Activated CD8-positive, alpha-beta memory T cell treated with anti-CD3 and anti-CD28 coated beads for 1 hour (primary cell): ENCODE measurements at places on chromosomes 7 and 10.

GRCh38 chr7:27132978-27133377, 2.4 kb upstream of the HOXA4 start:
- DNase-seq = no peak

GRCh38 chr7:68529221-68529620, 1069.1 kb upstream of the AUTS2 start:
- no peak for DNase-seq

DNA sequence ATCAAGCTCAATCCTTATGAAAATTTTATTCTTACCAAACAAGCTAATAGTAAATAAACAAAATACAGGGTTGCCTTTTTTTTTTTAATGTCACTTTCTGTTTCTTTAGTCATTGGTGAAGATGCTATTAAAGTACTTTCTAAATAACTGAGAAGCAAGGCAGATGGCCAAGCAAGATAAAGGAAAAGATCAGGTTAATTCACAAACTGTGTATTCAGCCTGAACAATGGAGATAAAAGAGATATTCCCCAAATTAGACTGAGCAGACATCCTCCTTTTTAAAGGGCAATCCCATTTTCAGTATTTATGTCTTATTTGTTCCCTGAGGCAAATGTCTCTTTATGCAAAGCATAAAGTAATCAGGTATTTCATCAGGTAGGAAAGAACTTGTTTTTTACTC, 23.1 kb upstream of the XRCC2 start:
- no peak for DNase-seq

GRCh38 chr7:1055956-1056784, 11.8 kb downstream of the GPR146 start:
- no peak for DNase-seq

GRCh38 chr10:62044566-62044965, 143.1 kb downstream of the ARID5B start:
- no peak for DNase-seq

DNA sequence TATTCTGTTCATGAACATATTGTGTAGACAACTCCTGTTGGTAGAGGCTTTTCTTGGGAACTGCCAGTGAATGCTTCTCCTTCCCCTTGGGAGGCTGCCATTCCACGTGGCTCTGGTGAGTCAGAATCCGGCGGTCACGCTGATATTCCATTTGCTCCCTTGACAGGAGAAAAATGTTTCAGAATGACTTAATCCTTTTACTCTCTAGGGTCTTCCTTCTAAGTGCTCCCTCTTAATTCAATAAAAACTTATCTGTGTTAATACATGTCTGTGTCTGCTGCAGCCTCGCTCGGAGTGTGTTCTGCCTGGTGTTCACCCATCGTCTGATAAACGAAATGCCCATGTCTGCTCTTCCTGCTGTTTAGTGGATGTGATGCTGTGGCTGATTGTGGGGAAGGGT, 278.6 kb downstream of the ARHGAP12 start:
- no peak for DNase-seq

GRCh38 chr10:98405422-98405821, 9.6 kb downstream of the PYROXD2 start:
- no peak for DNase-seq

DNA sequence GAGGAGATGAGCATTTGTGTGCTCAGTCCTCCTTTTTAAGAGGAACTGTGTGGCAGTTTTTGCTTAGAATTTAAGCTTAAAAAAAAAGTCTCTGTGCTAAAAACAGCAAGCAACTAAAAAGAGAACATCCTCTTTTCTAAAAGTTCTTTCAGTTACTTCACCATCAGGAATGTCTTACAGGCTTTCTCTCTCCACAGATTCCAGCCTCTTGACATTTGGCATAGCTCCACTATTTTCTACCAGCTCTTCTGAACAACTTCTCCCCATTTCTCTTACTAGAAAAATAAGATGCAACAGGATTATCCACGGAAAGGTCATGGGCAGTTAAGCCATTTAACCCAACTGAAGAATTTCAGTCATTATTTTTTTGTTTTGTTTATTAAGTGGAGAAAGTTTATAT, 13.2 kb downstream of the PCLO start:
- DNase-seq = no peak

- no peak for DNase-seq
Measured at GRCh38 chr7:3585826-3586225, 284.8 kb downstream of the SDK1 start.

DNA sequence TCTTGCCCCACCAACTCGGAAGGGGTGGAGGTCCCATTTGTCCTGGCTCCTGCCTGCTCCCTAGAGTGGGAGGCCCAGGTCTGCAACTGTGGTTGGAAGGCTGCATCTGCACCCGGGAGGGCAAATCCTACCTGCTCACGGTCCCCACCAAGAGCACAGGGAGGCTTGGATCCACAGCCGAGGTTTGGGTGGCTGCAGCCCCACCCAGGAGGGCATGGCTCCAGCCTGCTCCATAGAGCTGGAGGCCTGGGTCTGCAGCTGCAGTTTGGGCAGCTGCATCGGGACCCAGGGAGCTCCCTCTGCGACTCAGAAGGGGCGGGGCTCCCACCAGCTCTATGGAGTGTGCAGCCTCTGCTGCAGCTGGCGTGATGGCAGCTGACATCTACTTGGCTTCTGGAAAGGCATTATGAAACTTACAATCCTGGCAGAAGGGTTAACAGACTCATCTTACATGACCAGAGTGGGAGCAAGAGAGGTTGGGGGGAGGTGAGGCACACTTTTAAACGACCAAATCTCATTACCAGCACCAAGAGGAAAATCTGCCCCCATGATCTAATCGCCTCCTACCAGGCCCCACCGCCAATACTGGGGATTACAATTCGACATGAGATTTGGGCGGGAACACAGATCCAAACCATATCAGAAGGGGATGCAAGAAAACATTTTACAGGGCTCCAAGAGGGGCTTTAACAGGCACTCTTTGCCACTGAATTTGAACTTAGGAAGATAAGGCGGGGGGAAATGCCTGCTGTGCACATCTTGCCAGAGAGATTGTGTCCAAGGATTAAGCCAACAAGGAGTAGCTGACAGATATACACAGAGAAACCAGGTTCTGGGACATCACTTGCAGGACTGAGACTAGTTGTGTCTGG, 8.2 kb upstream of the BLVRA start:
- DNase-seq = no peak

DNA sequence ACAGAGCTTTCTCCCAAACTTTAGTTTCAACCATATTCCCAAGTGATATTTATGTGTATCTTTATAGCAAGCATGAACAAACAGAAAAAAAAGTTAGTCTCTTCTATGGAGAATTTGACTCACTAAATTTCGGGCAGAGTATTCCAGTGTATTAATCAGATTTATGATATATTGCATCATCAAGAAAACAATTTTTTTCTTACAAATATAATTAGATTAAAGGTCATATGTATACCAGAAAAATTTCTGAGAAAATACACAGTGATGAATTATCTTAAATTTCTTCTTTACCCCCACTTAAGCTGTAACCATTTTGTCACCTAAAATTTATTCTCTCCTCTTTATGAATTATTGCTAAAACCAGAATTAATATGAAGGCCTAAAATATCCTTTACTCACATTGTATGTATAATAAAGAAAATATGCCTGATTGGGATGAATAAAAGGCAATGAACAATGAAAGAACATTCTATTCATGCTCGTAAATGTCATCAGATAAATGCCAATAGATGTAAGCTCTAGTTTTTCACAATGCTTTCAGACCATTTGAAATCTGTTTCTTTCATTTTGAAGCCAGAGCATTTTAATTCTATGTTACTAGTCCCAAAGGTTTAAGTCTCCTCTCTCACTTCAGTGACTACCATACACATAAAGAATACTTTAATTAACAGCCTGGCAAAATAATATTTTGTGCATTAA, 192.1 kb downstream of the HGF start:
- no peak for DNase-seq

DNA sequence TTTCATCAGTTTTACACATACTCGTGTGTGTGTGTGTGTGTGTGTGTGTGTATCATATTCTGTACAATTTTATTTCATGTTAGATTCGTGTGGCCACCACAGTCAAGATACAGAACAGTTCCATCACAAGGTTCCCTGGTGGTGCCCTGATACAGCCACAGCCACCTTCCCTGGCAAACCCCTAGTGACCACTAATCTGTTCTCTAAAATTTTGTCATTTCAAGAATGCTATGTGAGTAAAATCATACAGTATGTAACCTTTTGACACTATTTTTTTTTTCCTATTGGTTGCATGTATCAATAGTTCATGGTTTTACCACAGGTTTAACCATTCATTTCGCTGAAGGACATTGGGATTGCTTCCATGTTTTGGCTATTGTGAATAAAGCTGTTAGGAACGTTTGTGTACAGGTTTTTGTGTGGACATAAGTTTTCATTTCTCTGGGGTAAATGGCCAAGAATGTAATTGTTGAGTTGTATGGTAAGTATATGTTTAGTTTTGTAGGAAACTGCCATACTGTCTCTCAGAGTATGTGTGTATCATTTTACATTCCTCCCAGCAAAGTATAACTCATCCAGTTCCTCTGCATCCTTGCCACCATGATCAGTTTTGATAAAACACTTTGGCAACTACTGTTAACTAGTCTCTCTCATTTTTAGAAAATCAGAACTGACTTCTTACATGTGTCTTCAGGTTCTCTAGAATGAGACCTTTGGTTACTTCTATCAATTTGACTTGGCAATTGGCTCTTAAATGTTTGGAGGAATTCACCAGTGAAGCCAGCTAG, 20.6 kb downstream of the KLHDC10 start:
- no peak for DNase-seq

DNA sequence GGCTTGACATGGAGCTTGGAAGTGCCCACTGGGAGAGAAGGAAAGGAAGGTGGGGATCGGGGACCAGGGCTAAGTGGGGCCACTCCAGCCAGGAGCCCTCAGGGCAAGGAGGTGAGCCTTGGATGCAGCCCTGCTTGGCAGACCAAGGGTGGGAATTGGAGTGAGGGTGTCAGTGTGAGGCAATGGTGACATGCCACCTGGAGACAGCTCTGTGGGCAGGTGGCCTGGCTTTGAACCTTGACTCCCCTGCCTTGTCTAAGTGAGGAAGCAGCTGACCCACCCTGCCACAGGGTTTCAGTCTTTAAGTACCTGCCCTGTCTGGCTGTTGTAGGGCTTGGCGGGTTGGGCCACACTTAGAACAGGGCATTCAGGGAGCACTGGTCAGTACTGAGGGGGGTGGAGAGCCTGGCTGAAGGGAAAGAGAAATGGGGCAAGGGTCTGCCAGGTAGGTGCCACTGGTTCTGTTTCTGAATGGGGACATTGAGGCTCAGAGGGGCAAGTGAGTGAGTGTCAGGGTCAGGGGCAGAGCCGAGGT, 4.8 kb downstream of the RAMP3 start:
- no peak for DNase-seq

DNA sequence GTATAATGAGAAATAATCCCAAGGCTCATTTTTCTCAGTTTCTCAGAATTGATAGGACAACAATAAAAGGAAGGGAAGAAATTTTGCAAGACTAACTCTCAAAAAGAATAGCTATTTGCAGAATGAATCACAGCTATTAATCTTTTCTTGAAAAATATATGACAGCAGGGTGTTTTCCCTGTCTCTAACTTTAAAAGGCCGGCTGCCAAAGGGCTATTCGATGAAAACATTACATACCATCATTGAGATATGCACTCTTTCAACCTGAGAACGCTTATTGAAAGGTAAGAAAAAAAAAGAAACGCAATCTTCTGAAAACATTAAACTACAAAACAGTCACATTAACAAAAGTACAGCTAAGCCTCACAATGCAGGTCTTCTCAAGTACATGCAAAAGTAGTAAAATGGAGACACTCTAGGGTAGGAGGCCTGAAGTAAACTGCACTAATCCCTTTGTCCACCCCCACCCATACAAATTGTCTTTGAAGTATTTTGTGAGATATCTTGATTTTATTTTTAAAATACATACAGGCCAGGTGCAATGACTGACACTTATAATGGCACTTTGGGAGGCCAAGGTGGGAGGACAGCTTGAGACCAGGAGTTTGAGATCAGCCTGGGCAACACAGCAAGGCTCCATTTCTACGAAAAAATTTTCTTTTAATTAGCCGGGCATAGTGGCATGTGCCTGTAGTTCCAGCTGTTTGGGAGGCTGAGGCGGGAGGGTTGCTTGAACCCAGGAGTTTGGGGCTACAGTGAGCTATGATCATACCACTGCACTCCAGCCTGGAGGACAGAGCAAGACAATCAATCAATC, 83.0 kb downstream of the PARD3 start:
- DNase-seq = no peak

DNA sequence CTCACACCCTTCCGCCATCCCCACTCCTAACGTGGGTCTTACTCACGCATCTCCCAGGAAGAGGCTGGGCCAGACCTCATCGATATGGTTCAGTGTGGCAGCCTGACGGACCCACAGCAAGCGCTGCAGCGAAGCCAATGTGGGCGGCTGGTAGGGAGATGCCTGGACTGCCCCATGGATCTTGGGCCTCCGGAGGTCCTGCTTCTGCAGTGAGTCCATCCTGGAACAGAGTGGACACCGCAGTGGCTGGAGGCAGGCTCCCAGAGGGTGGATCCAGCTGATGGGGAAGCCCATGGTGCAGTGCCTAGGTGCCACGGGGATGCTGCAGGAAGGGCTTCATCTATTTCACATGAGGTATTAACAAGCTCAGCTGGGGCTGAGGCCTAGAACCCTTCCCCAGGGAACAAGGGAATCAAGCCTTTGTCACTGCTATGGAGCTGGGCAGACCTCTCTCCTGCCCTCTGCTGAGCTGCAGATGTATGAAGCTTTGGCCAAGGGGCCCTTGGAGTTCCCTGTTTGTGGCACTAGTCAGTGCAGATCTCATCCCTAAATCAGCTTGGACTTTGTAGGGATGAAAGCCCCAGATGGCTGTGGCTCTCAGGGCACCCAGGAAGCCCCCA, 13.7 kb upstream of the SAMD8 start:
- no peak for DNase-seq

DNA sequence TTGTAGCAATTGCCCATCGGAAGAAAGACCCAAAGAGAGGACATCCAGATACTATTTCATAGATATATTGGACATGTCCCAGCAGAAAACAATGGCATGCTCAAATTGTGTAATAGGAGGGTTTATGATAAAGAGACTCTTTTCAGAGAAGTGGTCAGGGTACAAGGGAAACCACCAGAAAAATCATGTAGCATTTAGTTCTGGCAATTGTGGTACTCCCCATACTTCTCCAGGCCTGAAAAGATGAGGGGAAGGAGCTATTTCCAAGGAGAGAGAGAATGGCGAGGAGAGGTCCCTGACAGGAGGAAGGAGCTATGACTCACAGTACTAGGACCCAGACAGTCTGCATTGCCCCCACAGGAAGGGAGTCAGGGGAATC, 68.4 kb upstream of the ADO start:
- DNase-seq = no peak

- no peak for DNase-seq
Measured at GRCh38 chr7:4209126-4209525, 473.0 kb upstream of the FOXK1 start.

- no peak for DNase-seq
Measured at GRCh38 chr7:148144827-148145226, 445.7 kb upstream of the C7orf33 start.

- DNase-seq = no peak
Measured at GRCh38 chr7:30322271-30323005, 38.0 kb downstream of the ZNRF2 start.

DNA sequence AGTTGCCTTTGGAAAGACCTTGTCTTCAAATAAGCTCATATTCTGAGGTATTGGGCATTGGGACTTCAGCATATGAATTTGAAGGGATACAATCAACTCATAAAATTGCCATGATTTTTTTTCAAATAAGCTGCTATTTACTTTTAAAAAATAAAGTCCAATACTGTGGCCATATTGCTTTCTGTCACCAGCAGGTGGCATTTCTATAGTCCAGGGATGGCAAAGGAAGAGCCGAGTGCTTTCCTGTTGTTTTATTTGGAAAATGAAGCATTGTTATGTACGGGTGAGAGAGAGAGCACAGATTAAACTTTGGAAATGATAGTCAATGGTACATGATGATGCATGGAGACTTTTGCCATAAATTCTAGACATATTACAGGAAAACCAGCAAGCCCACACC, 104.1 kb upstream of the DPP6 start:
- no peak for DNase-seq
